ENCODE measurements at places on chromosomes 1 and 21.

DNA sequence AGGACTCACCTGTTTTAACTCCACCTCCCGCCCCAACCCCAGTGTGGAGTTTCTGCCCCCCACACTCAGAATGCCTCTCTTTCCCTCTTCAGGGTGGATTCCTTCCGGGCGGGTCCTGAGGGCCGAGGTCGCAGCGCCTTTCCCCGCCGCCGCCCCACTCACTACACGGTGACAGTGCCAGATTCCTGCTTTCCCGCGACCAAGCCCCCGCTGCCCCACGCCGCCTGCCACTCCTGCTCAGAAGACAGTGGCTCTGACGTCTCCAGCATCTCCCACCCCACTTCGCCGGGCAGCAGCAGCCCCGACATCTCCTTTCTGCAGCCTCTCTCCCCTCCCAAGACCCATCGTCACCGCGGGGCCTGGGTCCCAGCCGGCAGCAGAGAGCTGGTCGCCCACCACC, 16.7 kb downstream of the INAVA start:
- no peak for DNase-seq

GRCh38 chr1:248596615-248597014, 885 bp downstream of the OR2T10 start:
- DNase-seq, result no peak

GRCh38 chr1:37793773-37794371, at the start of gene MANEAL:
TSS of gene MANEAL (plus strand) at chr1:37793847. CDS start at chr1:37794183, 336 bp downstream.
- DNase-seq, result no peak

GRCh38 chr1:5751833-5752745, 240.1 kb downstream of the NPHP4 start:
- DNase-seq, result no peak
